SJSA1 (cell line): ENCODE measurements at places on chromosomes 13 and 19. TPM values are rescaled to one million over a fixed set of nuclear protein-coding genes. Genes with fewer than 3 reads are reported as not detected.

- peak; percentile 91 for DNase-seq
Measured at GRCh38 chr19:6092329-6093286, 17.7 kb downstream of the RFX2 start.

DNA sequence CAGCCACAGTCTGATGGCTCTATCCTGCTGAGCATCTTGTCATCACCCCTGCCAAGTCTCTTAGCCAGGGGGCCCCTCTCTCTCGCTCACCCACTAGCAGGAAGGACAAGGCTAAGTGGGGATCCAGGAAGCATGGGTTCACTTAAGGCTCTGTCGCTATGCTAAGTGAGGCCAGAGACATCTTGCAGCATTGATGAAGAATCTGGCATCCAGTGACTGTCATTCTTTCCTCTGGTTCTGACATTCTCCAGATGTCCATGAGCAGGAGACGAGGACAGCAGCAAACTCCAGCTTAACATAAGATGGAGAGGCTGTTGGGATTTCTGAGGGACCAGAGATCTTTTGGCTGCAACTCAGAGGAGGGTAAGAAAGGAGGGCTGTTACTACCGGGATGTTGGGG is 230.2 kb downstream of the TSHZ3 start:
- DNase-seq = no peak

DNA sequence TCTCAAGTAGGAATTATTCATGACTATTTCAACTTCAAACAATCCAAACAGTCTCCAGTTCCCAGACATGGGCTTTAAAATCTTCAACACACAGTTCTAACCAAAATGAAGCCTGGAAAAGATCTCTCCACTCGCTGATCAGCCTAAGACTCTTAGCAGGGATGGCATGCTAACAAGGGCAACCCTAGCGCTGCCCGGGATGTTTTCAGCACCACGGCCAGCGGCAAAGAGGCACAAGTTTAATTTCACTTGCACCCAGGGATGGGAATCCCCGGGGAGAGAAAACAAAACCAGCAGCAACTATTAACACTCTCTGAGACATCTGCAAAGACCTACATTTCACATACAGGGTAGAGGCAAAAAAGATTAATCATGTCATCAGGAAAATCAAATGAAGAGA is 43.0 kb downstream of the CACNA1A start:
- no peak for DNase-seq

- no peak for DNase-seq
Measured at GRCh38 chr13:31105856-31106255, 55.8 kb downstream of the HSPH1 start.

DNA sequence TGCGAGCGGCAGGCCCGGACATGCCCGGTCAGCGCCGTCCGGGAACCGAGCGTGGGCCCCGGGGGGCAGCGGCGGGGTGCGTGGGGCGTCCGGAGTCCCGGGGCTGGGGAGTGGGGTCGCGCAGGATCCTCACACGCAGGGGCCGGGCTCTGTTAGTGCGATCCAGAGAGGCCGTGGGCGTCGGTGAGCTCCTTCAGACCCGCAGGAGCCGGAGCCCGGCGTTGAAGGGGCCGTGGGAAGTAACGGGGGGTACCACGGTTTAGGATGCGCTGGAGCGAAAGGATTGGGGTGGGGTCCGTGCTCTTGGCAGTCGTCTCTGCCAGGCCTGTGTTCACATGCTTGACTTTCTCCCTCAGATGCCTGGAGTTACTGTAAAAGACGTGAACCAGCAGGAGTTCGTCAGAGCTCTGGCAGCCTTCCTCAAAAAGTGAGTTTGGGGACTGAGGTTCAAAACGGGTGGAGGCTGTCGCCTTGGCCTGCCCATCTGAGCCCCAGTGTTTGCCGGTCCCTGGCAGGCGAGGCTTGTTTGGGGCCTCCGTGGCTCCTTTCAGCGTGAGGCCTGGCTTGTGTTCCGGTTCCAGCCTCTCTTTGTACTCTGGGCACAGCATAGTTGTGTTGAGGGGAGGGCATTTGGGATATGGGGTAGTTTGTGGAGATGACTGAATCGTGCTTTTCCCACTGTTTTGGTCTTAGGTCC is 512 bp downstream of the RPS19 start:
- no peak for DNase-seq

- peak; percentile 25 for DNase-seq
Measured at GRCh38 chr13:87671031-87671752, at the start of gene SLITRK5. TSS of gene SLITRK5 (plus strand) at chr13:87671371. CDS start at chr13:87675389, 4,018 bp downstream.

DNA sequence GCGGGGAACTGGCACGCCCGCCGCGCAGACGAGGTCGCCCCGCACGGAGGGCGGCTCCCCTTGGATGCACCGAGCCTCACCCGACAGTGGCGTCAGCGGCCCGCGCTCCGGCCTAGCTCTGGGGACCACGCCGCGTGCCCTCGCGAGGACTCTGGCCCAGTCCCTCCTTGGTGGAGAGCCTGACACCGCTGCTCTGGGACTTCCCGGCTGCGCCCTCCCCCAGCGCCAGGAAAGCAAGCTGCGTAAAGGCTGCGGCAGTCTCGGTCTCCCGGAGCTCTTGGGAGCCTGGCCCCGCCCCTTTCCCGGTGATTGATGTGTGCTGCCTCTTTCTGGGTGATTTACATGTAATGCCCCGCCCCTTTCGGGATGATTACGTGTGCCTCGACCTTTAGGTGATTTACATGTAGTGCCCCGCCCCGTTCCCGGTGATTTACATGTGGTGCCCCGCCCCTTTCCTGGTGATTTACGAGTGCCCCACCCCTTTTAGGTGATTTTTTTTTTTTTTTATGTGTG is at the start of gene LENG9:
LENG9 (minus strand) TSS at position 248 of the 513 bp plus-strand sequence. CDS start 252 bp downstream, outside the sequence.
- peak; percentile 96 for DNase-seq

DNA sequence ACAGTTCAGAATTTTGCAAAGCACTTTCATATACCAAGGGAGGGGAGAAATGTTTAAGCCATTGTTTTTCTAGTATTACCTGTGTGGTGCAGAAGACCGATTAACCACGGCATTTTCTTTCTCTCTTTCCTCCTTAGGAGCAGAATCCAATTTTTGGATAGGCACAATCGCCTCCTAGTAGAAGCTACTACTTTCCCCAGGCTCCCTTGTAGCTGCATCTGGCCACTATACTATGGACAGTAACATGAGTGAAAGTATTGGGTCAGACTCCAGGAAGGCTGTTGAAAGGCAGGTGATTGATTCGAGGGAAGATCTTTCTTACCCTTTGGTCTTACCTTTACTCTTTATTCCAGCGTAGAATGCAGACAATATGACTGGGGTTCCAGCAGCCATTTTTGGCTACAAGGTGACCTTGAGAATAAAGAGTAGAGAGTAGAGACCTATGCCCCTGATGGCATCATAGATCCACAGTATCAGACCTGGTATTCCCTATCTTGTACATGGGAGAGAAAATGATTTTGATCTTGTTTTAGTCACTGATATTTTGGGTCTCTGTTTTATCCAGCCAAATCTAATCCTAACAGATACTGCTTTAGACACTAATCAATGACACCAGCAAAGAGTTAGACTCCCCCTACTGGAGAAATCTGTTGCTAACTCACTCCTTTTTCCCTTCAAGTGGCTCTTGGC is 77.0 kb downstream of the LRRC63 start:
- DNase-seq = no peak

GRCh38 chr19:1070576-1070930 is 3.6 kb downstream of the ARHGAP45 start:
- no peak for DNase-seq

GRCh38 chr19:53055117-53055516 is 10.6 kb downstream of the ERVV-2 start:
- DNase-seq = no peak

DNA sequence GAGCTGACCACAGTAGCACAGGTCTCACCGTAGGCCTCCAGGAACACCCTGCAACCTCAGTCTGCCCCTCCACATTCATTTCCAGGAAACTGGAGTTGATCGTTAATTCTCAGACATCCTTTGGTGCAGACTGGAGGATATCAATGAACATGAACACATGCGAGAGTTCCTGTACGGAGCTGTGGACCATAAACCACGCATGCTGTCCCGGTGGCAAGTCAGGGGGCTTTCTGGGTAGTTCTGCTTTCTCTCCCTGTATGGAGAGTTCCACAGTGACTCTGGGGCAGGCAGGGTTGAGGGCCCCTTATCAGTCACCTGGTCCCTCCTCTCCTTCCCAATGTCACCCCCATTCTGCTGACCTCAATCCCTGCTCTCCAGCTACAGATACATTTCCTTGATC is 55.5 kb upstream of the URI1 start:
- DNase-seq = no peak

DNA sequence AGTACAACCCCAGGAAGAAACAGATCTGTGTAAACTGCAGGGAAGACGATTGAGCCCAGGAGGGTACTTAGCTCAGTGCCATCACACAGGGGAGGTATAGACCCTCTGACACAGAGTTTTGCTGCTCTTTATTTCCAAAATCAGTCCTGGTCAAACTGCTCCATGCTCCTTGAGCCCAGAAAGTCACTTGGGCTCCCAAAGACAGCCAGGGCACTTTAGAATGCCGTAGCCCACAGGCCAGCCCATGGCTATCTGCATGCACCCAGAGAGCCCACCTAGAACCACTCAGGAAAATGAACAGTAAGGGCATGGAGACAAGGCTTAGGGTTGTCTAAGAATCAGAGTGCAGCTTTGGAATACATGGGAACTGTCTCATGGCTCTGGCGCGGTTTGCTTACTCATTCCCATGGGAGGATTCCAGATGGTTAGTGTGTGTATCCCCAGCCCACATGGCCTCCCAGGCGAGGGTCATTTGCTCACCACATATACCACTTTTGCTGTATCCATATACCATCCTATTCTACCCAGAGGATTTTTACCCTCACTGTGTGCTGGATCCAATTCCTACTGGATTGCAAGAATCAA is 14.7 kb upstream of the PDCD5 start:
- DNase-seq = no peak

- peak; percentile 93 for DNase-seq
Measured at GRCh38 chr19:40806423-40807146, 7.6 kb downstream of the EGLN2 start.

Gene KLK15
- not detected in 2 replicates for total RNA-seq

Gene PLK5
- total RNA-seq = not detected in 2 replicates

Gene SHC2
- not detected in 2 replicates for total RNA-seq

Gene FCGBP
- under 0.01 and 0.03 TPM in 2 replicates for total RNA-seq

Gene ZNF534
- not detected in 2 replicates for total RNA-seq

Gene CNN1
- total RNA-seq = 73.5 and 93.9 TPM in 2 replicates

Gene ZNF724
- 6.0 and 13.1 TPM in 2 replicates for total RNA-seq

Gene BST2
- total RNA-seq = 0.45 and 3.8 TPM in 2 replicates
